ENCODE measurements at places on chromosomes 7 and 10.

DNA sequence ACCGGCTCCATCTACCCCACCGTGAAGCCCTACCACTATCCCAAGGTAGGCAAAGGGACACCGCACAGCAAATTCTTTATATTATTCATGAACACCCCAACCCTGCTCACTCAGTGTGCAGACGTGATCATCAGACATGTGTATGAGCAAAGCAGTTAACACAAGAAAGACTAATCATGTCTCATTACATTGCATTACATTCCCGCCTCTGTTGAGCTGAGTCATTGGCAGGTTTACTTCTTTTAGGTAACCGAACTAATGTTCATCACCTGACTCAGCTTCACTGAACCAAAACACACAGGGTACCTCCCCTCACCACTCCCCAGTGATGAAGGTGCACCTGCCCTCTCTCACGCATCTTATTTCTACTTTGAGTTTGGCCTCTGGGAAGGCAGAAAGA is 233.4 kb downstream of the PAXIP1 start:
- no peak for DNase-seq

GRCh38 chr7:91327346-91327745 is 63.1 kb downstream of the FZD1 start:
- no peak for DNase-seq

GRCh38 chr7:40611095-40611871 is 476.5 kb downstream of the SUGCT start:
- DNase-seq: no peak

GRCh38 chr7:122864838-122865237 is 21.4 kb downstream of the CADPS2 start:
- no peak for DNase-seq

- no peak for DNase-seq
Observed at GRCh38 chr10:6065406-6065805, 3.2 kb upstream of the IL2RA start.

- no peak for DNase-seq
Observed at GRCh38 chr7:91039033-91039432, 225.2 kb upstream of the FZD1 start.

- DNase-seq: peak; percentile 35
Observed at GRCh38 chr7:153381275-153382040, 621.9 kb downstream of the ACTR3B start.

- no peak for DNase-seq
Observed at GRCh38 chr10:47337310-47337709, 10.9 kb upstream of the RBP3 start.

Data from NCI-H524 (cell line).